Cerebellum (tissue), 4 donors: ENCODE measurements at places on chromosomes 16 and 17.
A peak's percentile ranks its signal among the peaks of the same experiment; 100 is the strongest.

GRCh38 chr17:9331279-9332131 lies 244.1 kb downstream of the STX8 start:
- no peak for DNase-seq

DNA sequence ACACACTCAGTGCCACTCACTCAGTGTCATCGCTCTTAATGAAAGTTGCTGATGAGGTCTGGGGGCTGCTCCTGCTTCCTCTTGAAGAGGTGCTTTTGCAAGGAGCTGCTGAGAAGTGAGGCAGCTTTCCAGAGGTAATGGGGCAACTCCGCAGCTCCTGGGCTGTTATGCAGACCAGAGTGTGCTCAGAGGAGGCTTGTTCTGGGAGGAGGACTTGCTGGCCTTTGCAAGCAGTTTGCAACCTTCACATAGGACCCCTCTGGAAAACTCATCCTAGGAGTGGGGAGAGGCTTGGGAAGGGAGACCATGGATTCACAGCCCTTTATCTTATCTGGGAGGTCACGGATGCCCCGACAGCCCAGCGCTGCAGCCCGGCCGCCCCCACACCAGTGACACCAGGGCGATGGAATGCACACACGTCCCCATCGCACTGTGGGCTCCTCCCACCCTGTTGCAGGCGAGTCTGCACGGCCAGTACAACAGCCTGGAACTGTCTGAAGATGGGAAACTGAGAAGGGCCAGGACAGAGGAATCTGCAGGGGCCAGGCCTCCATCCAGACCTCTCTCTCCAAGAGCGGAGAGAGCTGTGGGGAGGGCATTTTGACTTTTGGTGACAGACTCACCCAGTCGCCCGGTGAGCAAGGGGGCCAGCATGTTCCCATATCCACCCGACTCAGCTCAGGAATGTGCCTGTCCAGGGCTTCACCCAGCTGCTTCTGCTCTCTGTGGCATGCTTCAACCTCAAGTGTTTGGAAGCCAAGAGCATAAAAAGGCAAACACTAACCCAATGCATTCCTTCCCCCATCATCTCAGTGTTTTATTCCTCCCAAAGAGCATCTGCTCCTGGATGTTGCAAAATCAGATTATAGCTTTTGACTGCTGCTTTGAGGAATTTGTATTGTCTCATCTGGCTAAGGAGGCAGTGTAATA lies 78.6 kb upstream of the ZNF469 start:
- DNase-seq: no peak

GRCh38 chr16:78503602-78504001 lies 404.1 kb downstream of the WWOX start:
- peak; percentile 66 for DNase-seq

DNA sequence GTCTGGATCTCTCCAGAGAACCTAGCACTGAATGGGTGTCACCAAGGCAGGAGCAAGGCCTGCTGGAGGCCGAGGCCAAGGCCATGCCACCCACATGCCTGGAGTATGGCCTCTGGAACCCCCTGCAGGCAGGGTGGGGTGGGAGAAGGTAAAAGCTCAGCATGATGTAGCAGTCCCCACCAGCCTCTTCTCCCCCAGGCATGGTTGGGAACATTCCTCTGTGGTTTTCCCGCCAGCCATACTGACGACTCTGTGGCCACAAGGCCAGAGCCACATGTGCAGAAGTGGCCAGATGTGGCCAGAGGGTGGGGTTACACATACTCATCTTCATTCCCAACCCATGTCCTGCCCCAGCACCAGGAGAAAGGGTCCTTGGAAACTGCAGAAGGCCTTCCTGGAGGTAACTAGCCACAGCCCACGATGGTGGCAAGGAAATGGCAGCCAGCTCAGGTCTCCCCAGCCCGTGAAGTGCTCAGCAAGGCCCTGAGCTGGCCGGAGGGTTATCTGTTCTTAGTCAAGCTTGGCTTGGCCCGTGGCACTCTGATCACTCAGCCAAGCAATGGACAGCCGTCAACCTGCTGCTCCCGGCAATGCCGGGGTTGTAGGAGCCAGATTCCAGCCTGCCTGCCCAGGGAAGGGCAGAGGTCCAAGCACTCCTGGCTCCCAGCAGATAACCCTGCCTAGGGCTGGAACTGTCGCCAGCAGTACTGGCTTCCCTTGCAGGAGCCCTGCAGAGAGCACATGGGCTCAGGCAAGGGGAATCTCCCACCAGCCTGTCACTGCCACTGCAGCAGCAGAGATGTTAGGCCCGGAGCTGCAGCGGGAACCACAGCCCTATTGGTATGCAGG lies 26.1 kb downstream of the HDAC5 start:
- peak; percentile 86 for DNase-seq

DNA sequence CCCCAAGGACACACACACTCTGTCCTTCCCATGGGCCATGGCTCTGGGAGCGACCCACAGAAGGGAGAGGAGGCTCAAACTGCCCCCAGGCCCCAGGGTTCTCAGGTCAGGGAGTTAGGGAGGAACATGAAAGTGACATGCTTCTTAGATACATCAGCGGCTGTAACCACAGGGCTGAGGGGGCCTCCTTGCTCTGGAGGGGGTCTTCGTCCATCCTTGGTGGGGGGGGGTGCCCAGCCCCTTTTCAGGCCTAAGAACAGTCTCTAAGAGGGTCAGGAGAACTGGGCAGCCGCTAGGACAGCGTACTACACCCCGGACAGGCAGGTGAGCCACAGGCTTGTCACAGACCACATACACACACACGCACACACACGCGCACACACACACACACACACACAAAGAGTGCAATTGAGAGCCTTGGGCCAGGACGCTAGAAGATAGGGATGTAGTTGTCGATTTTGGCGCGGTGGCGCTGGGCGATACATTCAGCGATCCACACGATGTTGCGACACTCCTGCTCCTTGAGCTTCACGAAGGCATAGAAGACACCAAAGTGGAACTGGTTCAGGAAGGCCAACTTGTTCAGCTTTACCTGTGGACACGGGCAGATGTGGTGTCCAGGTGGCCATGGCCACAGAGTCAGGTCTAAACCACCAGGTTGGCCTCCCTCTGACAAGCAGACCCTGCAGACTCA lies 7.3 kb downstream of the HSD11B2 start:
- no peak for DNase-seq
